Right renal pelvis (tissue), 4 donors: ENCODE measurements at places on chromosomes 3 and 15.

GRCh38 chr3:185254799-185255198 lies 950 bp upstream of the EHHADH start:
- DNase-seq = no peak

DNA sequence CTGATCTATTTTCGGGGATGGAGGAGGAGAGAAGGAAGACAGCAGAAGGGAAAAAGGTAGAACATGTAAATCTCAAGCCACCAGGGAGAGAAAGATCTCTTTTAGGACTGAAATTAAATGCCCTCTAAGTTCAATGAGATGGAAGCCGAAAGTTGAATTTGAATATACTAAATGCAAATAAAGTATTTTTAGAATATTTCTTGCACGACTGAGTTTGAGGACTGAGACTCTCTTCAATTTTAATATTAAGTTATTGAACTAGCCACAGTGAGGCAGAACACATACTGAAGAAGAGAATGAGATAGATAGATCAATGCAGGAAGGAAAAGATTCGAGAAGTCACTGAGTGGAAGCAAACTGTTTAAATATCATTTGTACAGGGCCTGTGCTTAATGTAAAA lies 399.9 kb upstream of the CBLB start:
- DNase-seq = no peak

DNA sequence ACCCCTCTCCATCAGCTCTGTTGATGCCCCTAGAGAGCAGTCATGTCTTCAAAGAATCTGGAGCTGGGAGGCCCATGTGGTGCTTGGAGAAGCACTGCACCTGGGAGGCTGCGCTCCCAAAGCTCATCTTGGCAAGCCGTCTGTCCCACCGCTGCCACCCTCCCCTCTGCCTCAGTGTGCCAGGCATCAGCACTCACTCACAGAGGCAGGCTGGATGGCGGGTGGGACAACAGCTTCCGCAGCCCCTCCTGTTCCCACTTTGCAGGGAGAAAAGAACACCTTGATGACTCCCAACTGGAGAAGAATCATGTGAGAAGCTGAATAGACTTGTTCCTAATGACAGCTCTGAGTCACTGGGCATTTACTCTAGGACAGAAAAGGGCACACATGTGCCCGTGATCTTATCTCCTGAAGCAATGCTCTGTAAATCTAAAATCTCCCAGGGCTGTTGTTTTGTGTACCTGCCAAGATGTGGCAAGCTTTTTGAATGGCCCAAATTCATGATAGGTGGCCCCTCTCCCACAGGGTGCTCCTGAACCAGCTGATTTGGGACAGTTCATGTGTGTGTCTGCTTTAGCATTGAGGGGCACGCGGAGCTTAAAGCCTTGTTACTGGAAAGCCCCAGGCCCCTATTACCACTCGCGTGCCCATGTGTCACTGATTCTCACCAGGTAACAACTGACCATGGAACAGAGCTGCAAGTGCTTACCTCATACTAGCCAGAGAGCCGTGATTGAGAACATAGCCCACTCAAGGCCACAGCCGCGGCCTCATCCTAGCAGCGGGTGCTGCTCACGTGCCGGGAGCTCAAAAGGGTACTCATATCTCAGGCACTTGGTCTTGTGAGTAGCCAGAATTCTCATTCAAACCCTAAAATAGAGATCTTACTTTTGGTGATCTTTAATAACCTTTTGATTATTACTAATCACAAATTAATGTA lies 104.4 kb downstream of the DNAJB8 start:
- no peak for DNase-seq

- no peak for DNase-seq
Observed at GRCh38 chr15:45274636-45275380, 22.8 kb downstream of the SLC28A2 start.

DNA sequence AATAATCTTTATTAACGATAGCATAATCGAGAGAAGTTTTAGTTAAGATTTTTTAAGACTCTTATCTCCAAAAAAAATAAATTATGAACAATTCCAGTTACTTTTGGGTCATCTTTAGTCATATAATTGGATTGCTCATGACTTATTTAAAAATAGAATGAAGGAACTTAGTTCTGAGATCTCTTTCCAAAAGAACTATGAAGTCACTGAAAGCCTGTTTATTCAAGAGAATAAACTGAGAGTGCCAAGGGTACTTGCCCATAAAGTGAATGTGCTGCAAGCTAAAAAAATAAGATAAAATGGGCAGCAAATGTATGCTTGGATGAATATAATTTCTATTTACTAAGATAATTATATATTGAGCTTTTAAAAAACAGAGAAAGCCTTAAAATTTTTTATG lies 176.5 kb upstream of the PLSCR5 start:
- DNase-seq = no peak

GRCh38 chr3:124516333-124516732 lies 213.9 kb upstream of the UMPS start:
- no peak for DNase-seq

GRCh38 chr3:41753651-41754050 lies 208.3 kb downstream of the ULK4 start:
- DNase-seq = no peak

- DNase-seq = no peak
Observed at GRCh38 chr3:127304121-127304744, 16.4 kb upstream of the PRR20G start.

- no peak for DNase-seq
Observed at GRCh38 chr3:13579063-13579462, 30.1 kb downstream of the FBLN2 start.

GRCh38 chr3:36906504-36907149 lies 38.2 kb downstream of the TRANK1 start:
- no peak for DNase-seq

GRCh38 chr3:53524566-53524965 lies 30.2 kb downstream of the CACNA1D start:
- DNase-seq = no peak

DNA sequence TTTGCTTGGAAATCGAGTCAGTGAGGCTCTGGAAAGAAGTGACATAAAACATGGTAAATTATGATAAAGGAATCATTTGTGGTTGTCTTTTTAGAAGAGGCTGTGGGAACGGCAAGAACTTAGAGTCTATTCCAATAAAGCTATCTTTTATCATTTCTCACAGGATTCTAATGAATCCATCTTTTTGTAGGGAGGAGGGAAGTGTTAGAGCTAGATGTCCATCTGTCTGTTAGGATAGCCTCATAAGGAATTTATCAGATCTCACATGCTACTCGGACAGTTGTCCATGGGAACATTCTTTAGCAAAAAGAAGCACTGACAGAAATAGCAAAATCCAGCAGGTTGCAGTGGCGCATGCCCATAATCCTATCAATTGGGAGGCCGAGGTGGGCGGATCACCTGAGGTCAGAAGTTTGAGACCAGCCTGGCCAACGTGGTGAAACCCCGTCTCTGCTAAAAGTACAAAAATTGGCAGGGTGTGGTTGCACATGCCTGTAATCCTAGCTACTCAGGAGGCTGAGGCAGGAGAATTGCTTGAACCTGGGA lies 37.0 kb downstream of the STARD9 start:
- DNase-seq = no peak

DNA sequence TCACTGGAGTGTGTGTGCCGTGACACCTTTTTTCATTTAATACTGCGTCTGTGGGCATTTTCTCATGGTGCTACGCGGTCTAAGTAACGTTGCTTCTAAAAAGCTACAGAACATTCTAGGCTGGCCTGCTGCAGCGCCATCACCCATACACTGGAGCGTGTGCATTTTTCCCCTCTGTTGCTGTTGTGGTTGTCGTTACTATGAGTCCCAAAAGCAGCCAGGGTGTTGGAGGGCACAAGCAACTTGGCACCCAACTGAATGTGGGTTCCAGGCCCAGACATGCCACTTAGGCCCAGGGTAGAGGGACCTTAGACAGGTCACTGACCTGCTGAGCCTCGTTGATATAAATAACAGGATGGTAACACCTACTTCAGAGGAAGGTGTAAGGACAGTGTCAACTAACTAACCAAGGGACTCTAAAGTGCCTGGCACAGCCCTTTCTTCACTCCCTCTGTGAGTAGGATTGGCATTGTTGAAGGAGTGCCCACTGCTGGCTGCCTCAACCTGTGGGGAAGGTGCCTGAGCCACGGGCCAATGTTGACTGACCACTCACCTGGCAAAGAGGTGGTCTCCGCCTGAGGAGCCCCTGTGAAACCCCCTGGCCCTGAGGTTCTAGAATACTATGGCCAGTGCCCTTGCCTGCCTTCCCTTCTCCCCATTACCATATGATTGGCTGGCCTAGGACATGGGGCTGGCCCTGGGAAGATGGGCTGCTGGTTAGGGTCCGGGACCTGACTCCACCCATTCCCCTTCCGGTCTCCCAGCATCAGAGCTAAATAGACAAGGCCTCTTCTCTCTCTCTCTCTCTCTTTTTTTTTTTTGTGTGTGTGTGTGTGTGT lies 3.5 kb downstream of the CSK start:
- DNase-seq = no peak

DNA sequence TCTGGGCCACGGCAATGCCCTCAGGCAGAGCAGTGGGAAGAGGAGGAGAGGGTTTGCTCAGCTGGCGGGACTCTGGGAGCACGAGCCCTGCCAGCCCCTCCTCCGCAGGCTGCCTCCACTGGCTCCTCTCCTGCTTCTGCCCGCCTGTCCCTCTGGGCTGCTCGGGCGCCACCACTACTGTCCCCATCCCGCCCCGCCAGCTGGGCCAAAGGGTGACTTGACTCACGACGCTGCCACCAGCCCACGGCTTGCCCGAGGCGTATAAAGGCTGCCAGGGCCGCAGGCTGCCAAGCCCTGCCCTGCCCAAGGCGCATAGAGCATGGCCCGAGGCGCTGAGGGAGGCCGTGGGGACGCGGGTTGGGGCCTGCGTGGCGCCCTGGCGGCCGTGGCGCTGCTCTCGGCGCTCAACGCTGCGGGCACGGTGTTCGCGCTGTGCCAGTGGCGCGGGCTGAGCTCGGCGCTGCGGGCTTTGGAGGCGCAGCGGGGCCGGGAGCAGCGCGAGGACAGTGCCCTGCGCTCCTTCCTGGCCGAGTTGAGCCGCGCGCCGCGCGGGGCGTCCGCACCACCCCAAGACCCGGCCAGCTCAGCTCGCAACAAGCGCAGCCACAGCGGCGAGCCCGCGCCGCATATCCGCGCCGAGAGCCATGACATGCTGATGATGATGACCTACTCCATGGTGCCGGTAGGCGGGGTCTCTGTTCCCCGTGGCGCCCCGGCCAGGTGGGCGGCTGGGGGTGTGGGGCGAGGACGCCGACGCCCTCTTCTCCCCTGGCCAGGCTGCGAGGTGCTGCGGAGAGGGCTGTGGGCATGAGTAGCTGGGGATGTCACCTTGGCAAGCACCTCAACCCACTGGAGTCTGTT lies at the start of gene GLDN:
Gene GLDN (plus strand): TSS at position 290 of the 861 bp plus-strand sequence. CDS start 30 bp downstream, at position 320.
- no peak for DNase-seq

GRCh38 chr3:11290743-11291680 lies 18.8 kb downstream of the ATG7 start:
- no peak for DNase-seq

- DNase-seq = no peak
Observed at GRCh38 chr3:177451864-177452830, 254.9 kb upstream of the TBL1XR1 start.

DNA sequence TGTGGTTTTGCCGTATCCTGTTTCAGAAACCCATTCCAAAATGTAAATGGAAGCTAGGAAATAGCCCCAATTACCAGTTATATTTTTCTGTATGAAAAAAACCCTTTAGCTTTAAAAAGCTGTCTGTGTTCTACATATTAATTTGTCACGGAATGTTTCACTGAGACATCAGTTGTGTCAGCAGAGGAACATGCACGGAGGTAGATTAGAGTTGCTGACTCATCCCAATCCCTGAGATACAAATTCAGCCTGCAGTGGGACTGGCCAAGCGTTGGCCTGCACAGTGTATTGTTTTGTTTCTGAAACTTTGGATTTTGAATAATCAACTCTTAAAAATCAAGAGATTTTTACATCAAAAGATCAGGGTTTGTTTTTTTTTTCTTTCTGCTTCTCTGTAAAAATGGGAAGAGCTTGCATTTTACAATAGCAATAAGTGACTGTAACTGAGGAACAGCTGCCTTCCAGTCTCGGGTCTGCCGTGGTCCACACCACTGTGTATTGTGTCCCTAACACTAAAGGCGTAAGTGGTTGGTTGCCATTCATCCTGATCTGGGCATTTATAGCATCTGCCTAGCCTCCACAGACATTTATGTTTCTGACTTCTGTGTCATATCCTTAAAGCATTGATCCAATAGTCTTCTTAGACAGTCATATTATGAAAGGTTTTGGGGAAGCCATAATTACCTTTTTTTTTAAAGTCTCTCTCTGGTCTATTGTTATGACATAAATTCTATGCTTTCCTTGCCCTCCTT lies 218.1 kb downstream of the ADAMTSL3 start:
- no peak for DNase-seq

DNA sequence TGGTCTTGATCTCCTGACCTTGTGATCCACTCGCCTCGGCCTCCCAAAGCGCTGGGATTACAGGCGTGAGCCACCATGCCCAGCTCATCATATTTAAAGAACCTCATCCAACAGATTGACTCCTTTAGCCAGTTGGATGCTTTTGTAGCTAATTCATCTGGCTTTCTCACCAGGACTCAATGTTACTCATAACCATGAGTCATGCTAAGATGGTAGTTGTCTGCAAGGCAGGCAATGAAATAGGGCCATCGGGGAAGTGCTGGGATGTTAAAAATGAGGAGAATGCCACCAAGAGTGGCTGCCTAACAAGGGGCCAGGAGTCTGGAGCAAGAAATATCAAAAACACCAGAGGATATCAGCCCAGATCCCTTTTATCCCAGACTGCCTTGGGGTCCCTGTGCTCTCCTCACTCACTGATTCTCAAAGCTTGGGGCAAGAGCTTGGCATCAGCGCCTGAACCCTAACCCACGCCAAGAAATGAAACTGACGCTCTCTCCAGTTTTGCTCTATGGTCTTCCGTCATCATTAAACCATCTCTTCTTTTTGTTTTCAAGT lies 7.4 kb upstream of the PCOLCE2 start:
- DNase-seq = no peak

DNA sequence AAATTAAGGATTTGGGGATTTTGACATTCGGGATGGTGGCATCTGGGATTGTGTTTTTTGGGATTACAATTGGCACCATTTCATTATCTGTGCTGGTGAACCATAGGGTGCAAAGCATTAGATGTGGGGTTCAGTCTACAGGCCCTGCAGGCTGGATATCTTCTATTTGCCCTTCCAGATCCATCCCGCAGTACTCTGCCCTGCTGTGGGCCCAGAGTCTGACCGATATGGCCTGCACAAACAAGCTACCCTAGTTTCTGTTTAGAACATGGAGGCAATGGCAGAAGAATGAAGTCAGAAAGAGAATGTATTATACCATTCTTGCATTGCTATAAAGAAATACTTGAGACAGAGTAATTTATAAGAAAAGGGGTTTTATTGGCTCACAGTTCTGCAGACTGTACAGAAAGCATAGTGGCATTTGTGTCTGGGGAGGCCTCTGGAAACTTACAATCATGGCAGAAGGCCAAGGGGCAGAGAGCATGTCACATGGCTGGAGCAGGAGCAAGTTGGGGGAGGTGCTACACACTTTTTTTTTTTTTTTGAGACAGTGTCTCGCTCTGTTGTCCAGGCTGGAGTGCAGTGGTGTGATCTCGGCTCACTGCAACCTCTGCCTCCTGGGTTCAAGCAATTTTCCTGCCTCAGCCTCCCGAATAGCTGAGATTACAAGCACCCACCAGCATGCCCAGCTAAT lies 93.7 kb downstream of the NCEH1 start:
- no peak for DNase-seq
